ENCODE measurements at places on chromosomes 7 and 10. TPM values are rescaled to one million over a fixed set of nuclear protein-coding genes. Genes with fewer than 3 reads are reported as not detected.

The ZNF273 gene
- 6.8 TPM for total RNA-seq

DNA sequence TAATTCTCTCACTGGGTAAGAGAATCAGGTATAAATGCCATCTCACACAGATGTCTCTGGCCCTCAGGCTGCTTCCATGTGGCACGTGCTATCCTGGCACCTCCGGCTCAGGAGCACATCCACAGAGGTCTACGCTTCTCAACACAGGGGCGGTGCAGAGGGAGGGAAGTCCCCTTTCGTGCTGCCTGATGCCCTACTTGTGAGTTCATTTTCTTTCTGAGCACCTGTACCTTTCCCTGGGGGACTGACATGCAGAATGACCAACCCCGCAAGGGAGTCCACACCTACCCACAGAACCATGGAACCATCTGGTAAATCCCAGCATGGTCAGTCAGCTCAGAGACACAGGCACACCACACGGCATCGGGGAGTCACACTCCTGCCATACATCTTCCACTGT is 99.0 kb upstream of the SAMD8 start:
- H3K36me3 ChIP-seq = no peaks in the 10 kb centered on the region
- H3K27ac ChIP-seq = no peak overlapping the region
- no peak overlapping the region for H3K4me3 ChIP-seq
- H3K27me3 ChIP-seq = no peaks in the 10 kb centered on the region
- H3K4me1 ChIP-seq = peaks cover 28% of the 10 kb centered on the region
- no peak for DNase-seq

GRCh38 chr7:69078997-69079769 is 519.1 kb upstream of the AUTS2 start:
- H3K27ac ChIP-seq = no peak overlapping the region
- no peak for DNase-seq
- no peaks in the 10 kb centered on the region for H3K4me1 ChIP-seq
- H3K36me3 ChIP-seq = no peaks in the 10 kb centered on the region

- no peaks in the 10 kb centered on the region for H3K36me3 ChIP-seq
- no peak overlapping the region for H3K27ac ChIP-seq
- no peaks in the 10 kb centered on the region for H3K4me1 ChIP-seq
- H3K27me3 ChIP-seq = no peaks in the 10 kb centered on the region
These were observed 193.2 kb downstream of the GALNT17 start for GRCh38 chr7:71325151-71325550.

The CDC14C gene
- total RNA-seq = not detected

GRCh38 chr7:73340514-73340913 is 12.6 kb downstream of the FKBP6 start:
- no peaks in the 10 kb centered on the region for H3K4me1 ChIP-seq
- H3K36me3 ChIP-seq = no peaks in the 10 kb centered on the region
- H3K27ac ChIP-seq = no peak overlapping the region
- no peak overlapping the region for H3K4me3 ChIP-seq
- no peak for DNase-seq

The NUTM2E gene
- 0.20 TPM for total RNA-seq

The AGAP6 gene
- total RNA-seq = 14.8 TPM

GRCh38 chr7:125154930-125155329 is 225.3 kb upstream of the POT1 start:
- H3K27ac ChIP-seq = no peak overlapping the region
- no peaks in the 10 kb centered on the region for H3K27me3 ChIP-seq
- H3K4me1 ChIP-seq = no peaks in the 10 kb centered on the region
- no peaks in the 10 kb centered on the region for H3K36me3 ChIP-seq
